Activated gamma-delta T cell (primary cell): ENCODE measurements at places on chromosomes 12 and 14.

DNA sequence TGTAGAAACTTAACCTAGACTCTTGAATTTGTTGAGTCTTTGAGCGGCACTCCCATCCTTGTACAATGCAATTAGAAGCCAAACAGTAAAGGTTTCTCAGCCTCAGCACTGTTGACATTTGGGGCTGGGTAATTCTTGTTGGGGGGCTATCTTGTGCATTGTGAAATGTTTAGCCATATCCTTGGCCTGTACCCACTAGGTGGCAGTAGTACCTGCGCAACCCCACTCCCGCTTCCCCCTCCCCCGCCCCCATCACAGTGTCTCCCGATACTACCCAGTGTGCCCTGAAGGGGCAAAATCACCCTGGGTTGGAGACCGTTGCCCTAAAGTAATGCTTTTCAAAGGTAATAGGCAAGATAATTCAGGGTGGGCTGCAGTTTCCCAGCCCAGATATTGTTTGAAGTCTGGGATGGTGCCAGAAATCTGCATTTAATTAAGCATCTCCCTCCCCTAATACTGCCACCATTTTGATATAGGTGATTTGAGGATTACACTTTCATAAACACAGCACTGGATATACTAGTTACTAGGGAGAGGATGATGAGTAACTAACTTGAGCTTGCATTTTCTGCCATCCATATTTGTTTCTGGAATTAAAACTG is 1.8 kb downstream of the COX6A1 start:
- DNase-seq, result peak; percentile 24

DNA sequence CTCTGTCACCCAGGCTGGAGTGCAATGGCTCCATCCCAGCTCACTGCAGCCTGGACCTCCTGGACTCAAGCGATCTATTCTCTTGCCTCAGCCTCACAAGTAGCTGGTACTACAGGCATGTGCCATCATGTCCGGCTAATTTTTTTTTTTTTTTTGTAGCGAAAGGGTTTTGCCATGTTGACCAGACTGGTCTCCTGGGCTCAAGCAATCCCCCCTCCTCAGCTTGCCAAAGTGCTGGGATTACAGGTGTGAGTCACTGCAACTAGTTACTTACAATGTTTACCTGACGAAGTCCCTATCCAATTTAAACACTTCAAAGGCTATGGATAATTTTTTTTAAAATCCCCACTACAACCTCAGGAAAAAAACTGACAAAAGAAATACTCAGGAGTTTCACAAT is 1.8 kb downstream of the KRR1 start:
- no peak for DNase-seq

- DNase-seq, result no peak
These were observed 36.3 kb upstream of the ALDH2 start for GRCh38 chr12:111730420-111730819.

DNA sequence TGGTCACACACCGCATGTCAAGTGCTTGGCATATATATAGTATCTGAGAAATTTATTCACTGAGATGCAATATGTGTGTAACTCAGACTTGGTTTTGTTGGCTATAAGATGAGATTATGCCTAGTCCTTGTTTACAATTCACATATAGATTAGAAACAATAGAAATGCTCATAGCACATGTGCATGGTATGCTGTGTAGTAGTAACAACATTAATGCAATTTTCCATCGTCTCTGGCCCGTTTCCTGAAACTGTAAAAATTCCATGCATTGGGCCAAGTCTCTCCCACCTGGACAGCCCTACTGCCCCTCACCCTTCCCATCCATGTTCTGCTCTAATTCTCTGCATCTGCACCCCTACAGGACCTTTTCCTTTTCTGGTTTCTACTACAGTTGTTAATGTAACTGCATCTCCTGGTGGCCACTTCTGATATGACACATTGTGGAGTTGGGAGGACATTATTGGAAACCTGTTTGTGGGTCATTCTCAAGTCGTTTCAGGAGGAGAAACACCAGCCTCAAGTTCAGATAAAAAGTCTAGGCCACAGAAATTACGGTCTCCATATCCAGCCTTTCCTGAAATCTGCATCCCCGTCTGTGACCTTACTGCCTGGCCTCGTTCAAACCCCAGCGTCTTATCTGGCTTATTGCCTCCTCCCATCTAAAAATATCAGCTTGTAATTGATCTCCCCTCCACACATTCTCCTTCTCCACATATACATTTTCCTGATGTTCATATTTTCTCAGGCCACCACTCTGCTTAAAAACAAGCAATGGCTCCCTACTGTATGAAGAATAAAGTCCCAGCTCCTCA is 37.5 kb downstream of the EMP1 start:
- no peak for DNase-seq

DNA sequence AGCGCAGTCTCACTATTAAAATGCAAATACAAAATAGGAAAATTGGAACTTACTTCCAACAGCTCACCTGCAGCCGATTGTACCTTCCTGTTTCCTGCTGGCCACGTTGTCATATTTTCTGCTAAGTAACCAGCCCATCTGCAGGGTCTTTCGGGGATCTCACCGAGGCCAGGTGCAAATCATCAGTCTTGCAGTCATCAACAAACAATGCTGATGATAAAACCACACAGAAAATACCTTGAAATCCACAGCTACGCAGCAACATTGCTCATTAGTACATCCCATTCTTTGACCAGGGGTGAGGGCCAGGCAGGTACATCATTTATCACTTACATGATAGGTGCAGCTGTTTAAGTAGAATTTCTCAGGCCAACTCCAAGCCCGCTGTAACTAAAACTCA is 406.9 kb downstream of the TMEM121 start:
- DNase-seq, result no peak

GRCh38 chr12:97597031-97597751 is 134.6 kb downstream of the RMST start:
- no peak for DNase-seq

GRCh38 chr12:119512772-119513497 is 80.6 kb upstream of the TMEM233 start:
- no peak for DNase-seq

GRCh38 chr12:53811606-53812005 is 59.8 kb upstream of the CISTR start:
- no peak for DNase-seq

DNA sequence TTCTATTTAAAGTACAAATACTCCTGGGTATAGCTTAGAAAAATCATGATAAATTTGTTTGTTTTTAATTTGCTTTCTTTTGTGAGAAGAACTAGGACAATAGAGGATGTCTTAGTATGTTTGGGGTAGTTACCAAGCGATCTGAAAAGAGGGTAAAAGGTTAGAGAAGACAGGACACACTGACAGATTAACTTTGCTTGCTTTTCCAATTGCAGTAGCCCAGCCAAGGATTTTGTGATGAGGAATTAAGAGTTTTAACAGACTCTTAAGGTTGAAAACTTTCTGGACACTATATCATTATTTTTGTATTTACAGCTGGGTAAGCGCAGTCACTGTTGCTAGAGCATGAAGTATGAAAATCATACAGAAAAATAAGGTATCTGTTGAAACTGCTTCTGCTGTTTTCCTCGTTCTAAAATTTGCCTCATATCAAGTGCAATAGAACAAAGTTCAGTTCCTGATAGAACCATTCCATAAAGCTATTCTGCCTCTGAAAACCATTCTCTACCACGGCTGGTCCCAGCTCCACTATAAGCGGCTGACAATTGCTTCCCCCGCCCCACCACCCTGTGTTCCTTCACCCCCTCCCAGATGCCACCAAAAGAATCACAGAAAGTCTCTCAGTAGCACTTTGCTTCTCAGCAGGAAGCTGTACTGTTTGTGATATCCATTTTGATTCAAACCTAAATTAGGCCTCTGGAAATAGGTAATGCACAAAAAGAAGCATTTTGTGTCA is 413.4 kb downstream of the BCAT1 start:
- no peak for DNase-seq

GRCh38 chr14:95041477-95042020 is 115.8 kb downstream of the DICER1 start:
- DNase-seq, result no peak

DNA sequence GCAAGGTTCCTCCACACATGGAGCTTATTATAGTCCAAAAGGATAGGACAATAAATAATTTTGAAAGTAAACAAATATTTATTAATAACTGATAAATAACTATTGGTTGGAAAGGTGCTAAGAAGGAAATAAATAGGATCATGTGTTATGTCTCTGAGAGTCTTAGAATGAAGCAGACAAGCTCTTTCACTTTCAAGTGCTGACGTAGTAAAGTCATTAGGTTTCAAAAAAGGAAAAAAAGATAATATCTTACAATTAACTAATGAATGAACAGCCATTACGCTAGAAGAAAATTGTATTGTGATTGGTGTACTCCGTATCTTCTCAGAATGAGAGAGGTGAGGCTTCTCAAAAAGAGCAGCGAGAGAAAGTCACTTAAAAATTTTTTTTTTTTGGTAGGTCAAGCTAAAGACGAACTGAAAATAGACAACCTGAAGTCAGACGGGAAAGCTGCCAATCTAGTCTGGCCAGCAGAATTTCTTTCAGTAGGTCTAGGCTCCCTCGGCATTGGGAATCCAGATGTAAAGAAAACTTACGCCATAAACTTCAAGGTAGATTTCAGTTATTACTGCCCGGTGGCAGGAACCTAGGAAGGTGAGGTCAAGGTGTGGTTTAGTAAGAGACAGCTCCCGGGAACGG is 583 bp upstream of the LEMD3 start:
- DNase-seq, result no peak

GRCh38 chr12:116078396-116078795 is 199.1 kb downstream of the MED13L start:
- no peak for DNase-seq

DNA sequence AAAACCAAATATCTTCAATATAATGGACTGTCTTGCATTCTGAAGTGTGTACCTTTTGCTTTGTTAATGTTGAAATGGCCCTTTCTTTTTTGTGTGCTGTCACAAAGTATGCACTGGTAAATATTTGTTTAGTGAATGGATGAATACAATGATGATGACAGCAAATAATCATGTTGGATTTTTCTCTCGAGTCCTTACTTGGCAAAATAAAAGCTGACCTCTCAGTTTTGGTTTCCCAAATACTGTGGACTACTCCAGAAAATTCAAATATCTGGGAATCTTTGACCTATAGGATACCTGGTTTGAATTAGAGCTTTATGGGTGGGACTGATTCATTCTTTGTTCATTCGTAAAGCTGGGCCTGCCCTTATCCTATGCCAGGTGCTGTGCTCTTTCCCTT is 5.5 kb downstream of the UBE3B start:
- no peak for DNase-seq

- DNase-seq, result no peak
These were observed 132.1 kb upstream of the PDZRN4 start for GRCh38 chr12:41055875-41056577.

- no peak for DNase-seq
These were observed 23.1 kb downstream of the METAP2 start for GRCh38 chr12:95497031-95497430.
